ENCODE measurements at places on chromosomes 4 and X.
A peak's percentile ranks its signal among the peaks of the same experiment; 100 is the strongest.

- no peak for DNase-seq
These were observed 41.0 kb downstream of the RAI2 start for GRCh38 chrX:17820100-17820499.

DNA sequence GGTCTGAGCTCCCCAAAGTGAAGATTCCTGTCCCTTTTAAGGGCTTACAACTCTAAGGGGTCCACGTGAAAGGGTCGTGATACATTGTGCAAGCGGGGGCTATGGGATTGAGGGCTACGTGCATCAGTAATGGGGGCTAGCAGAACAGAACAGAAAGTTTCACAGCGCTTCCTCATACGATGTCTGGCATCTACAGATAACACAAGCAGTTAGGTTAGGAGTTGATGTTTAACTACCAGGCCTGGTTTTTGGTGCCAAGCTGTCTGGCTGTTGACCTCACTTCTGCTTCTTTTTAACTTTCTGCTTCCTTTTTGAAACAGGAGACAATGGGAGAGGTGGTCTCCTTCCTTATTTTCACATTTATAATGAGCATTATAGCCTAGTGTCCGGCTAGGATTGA is 368.6 kb upstream of the CXorf51A start:
- DNase-seq = no peak

GRCh38 chr4:780716-781492 is 45.0 kb downstream of the CPLX1 start:
- DNase-seq = no peak

- DNase-seq = no peak
These were observed 18.9 kb downstream of the ADD1 start for GRCh38 chr4:2862528-2862927.

GRCh38 chr4:182745237-182745636 is 171.9 kb downstream of the DCTD start:
- no peak for DNase-seq

- no peak for DNase-seq
These were observed 448.6 kb downstream of the PCDH18 start for GRCh38 chr4:137083571-137084135.

- no peak for DNase-seq
These were observed 162.6 kb upstream of the INTU start for GRCh38 chr4:127469959-127470809.

DNA sequence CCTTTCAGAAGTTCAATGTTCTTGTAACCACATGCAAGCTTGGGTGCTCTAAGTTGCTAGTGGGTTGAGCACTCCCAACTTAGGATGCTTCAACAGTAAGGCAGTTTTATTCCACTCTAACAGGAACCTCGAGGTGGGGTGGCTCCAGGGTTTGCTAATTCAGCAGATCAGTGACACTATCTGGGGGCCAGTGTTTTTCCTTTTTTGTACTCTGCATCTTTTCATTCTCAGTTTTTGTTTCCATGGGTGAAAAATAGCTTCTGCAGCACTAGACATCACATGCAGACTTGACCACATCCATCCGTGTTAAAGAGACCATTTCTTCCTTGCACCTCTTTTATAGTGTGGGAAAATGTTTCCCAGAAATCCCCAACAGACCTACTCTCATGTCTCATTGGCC is 497.6 kb downstream of the STIM2 start:
- DNase-seq = no peak

GRCh38 chrX:140360924-140361323 is 143.9 kb downstream of the SOX3 start:
- DNase-seq = no peak

- no peak for DNase-seq
These were observed at the start of gene GSX2 for GRCh38 chr4:54099748-54100574. Gene GSX2 (plus strand): TSS chr4:54100163. CDS start chr4:54100345, 182 bp downstream.

- no peak for DNase-seq
These were observed 38.7 kb downstream of the SPATA4 start for GRCh38 chr4:176156656-176157055.

DNA sequence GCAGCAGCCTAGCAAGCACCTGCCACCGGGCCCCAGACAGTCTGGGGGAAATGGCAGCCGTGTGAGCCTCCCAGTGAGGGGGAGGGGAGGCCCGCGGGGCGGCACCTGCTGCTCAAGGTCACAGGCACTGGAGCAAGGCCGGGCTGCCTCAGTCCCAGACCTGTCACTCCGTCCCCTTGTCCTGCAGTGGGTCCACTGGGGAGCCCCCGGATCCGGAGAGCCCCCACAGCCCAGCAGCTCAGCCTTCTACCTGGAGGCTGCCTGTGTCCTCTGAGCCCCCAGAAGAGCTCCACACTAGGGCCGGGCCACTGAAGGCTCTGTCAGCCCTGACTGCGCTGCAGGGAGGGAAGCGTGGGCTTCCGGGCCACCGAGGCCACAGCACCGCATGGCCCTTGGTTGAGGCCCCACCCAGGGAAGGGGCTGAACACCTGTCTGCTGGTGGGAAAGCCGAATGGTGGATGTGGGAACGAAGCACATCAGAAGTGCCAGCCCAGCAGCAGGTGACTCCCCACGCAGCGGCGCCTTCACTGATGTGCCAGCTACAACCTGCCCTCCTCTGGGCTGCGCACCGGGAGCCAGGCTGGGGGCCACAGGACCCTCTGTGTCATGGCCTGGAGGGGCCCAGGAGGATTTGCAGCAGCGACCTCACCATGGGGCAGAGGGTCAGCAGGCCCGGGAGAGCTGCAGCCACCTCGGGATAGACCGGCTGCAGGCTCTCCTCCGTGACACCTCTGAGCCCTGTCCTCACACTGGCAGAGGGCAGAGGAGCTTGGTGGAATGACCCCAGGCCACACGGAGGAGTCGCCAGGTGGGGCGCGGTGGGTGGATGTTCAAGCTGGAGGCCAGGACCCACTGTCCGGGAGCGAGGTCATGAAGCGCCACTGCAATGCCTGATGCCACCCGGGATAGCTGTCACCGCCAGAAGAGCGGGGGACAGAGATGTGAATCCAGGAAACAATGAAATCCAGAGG is 35.0 kb upstream of the MXD4 start:
- DNase-seq = no peak

GRCh38 chr4:151198748-151199147 is 78.2 kb upstream of the PRSS48 start:
- no peak for DNase-seq

DNA sequence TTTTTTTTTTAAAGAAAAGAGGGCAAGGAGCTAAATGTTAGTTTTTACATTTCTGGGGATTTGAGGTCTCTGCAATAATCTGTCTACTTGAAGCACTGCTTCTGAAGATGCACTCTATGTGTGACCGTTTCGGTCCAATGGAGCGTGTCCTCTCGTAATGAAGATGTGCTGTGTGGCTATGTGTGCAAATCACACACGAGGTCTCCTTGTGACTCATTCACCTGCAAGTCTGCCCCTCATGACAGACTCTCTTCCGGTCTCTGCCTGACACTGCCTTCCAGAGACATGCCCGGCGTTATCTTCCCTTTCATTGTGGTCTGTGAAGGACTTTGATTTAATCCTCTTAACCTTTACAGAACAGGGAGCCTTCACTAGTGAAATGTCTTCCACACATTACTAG is 84.3 kb downstream of the TRAM1L1 start:
- no peak for DNase-seq

DNA sequence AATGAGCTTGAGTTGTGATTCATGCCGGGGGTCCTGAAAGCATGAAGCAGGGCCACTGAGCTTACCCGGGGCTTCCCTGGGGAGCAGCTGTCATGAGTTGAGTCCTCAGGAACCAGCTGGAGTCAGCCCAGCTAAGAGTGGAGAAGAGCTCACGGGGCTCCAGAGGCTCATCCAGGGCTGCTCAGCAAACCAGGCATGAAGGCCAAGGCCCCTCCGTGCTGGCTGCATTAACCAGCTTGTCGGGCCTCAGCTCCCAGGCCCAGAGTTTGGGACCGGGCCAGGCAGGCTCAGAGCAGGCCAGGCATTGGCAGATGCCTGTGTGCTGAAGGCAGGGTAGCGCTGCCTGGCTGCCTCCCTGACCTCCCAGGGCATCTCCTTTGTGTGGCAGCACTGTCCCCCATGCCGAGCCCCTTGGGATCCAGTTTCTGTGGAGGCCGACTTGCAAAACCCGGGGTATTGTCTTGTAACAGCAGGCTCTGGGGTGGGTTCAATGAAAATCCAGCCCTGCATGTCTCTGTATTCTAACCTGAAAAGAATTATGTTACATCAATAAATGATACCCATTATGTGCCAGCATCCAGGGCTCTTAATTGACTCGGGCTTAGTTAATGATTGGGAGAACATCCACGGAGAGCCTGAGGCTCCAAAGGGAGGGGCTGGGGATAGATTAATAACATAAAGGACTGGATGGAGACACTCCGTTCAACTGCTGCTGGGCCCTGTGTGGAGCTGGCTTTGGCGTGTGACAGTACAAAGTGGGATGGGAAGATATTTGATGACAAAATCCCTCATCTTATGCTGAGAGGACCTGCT is 68.0 kb upstream of the MSX1 start:
- DNase-seq = no peak

GRCh38 chr4:40583850-40584439 is 45.7 kb downstream of the RBM47 start:
- no peak for DNase-seq

GRCh38 chr4:106869551-106869950 is 166.6 kb downstream of the DKK2 start:
- DNase-seq = no peak

DNA sequence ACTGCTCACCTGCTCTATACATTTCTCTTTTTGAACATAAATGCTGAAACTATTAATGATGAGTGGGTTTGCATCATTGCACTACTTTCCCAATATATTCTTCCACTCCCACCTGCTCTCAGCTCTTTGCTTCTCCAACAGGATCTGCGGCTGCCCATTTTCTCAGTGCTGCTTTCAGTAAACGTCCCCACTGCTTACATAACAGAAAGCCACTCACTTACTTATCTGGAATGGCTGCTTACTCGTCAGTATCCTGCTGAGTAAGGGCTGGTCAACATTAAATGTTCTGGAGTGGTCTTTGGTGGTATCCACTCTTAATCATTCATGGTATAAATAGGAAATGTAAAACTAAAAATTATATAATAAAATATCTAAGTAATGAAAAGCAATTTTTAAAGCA is 112.8 kb upstream of the HPF1 start:
- no peak for DNase-seq

DNA sequence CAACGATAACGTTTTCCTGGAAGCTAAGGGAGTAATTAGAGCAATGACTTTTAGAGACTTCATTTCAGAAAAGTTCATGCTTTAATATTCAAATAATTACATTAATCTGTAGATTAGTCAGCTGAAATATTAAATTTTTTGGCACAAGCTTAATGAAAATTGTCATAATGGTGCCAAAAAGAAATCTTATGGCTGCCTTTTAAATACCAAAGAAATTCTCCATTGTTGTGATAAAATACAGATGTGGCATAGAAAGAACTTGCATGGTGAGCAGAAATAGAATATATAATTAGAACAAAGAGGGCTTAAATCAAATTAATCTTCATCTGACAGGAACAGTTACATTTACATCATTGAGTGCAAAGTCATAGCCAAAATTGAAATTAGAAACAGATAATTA is 263.5 kb downstream of the AFF2 start:
- no peak for DNase-seq

- no peak for DNase-seq
These were observed at the start of gene LRRC66 for GRCh38 chr4:52019936-52020657. Gene LRRC66 (minus strand): TSS chr4:52020363. CDS start chr4:52017613, 2,750 bp downstream.

DNA sequence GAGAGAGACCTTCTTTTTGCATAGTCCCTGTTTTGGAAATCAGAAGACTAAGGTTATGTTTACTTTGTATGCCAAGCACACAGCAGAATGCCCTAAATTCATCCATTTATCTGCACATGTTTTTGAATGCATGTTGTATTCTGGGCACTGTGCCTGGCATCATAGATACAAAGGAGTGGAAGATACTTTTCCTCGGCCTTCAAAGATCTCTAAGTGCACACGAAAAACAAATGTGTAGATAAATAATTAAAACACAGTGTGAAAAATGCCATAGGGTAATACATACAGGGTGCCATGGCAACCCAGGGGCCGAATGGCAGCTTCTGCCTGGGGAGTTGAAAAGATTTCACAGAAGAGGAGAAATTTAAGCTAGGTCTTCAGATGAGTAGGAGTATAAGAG is 390.6 kb upstream of the ATOH1 start:
- no peak for DNase-seq

GRCh38 chr4:98939892-98940298 is 11.0 kb upstream of the EIF4E start:
- peak; percentile 46 for DNase-seq

- DNase-seq = no peak
These were observed 545.0 kb downstream of the GBA3 start for GRCh38 chr4:23237771-23238170.

DNA sequence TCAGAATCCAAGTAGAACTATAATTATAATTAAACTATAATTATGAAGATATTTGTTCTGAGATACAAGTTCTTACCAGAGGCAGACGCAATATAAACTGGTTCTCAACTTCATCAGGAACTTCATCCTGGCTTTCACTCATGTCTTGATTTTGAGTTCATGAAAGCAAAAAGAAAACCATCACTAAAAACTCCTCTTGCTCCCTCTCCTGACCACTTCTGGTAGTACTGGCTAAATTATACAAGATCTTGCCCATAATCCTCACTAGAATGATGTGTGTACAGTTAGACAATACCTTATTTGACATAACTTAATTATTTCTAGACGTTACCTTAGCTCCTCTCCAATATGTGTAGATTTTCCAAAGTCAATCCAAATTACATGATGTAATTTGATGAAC is 3.7 kb downstream of the TAF7L start:
- no peak for DNase-seq

DNA sequence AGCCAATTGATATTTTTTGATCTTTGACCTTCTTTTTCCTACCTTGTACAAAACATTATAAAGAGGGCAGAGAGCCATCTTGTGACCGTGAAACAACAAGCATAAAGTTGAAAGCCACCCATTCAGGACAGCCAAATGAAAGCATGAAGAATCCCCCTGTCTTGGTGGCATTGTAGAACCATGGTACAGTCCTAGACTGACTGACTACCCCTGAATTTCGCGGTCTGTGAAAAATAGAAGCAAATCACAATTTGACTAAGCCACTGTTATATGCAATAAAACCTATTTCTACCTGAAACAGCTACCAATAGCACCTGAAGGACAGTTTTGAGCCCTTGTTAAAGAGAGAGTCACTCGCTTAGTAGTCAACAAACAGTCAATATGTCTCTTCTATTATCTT is 527.4 kb downstream of the MID1IP1 start:
- DNase-seq = no peak

DNA sequence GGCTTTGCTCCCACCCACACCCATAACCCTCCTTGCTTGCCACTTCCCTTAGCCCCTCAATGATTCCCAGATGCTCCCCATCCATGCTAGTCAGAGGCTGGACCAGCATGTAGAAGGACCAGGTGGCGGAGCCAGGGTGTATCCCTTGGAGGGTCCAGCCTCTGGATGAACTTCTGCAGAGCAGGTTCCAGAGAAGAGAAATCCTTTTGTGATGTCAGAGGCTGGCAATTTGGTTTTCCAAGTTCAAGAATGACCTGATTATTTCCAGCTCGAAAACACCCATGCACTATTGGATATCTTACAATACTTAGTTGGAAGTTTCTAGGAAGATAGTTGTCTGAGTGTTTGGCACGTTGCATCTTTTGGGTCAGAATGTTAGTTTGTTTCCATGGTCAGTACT is 168.3 kb upstream of the RPS6KA3 start:
- DNase-seq = no peak

GRCh38 chr4:112818594-112818965 is 181.6 kb downstream of the LARP7 start:
- DNase-seq = no peak

GRCh38 chr4:147950841-147951240 is 219.0 kb downstream of the ARHGAP10 start:
- DNase-seq = no peak

Measured in left renal cortex interstitium (tissue), 4 donors.